ENCODE measurements at places on chromosomes 4 and X. TPM values are rescaled to one million over a fixed set of nuclear protein-coding genes. Genes with fewer than 3 reads are reported as not detected.

The PAGE5 gene
- not detected for total RNA-seq

The CXCL10 gene
- total RNA-seq, result not detected

The PDLIM3 gene
- 307 TPM for total RNA-seq

The SHROOM3 gene
- total RNA-seq, result 25.0 TPM

The CPXCR1 gene
- not detected for total RNA-seq

The NDUFA1 gene
- 138 TPM for total RNA-seq

The RAB40A gene
- not detected for total RNA-seq

The ABHD18 gene
- total RNA-seq, result 4.5 TPM

The DAPP1 gene
- total RNA-seq, result 0.59 TPM

The TLL1 gene
- 0.08 TPM for total RNA-seq

The FAM53A gene
- total RNA-seq, result 0.23 TPM

The DNAAF6 gene
- not detected for total RNA-seq

The SPRY1 gene
- total RNA-seq, result 21.9 TPM

The GAGE1 gene
- total RNA-seq, result not detected

The SH3D19 gene
- 13.0 TPM for total RNA-seq

The TLR8 gene
- total RNA-seq, result not detected
